ENCODE measurements at places on chromosomes 1 and 21.

DNA sequence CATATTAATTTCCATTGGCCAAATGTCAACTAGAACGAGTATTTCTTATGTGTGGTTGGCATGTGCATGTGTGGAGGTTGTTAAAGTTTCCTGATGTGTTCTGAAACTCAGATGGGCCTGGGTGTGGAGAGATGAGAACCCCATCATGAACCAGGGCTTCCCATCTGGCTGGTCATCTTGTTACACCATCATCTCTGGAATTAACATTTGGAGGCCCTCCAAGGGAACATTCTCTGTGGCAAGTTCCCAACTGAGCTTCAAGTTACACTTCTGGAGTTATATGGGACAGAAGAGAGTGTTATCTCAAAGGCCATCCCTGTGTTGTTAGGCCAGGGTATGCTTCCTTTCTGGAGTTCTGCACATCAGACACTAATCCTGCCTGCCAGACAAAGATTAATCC is 183.6 kb downstream of the TTLL7 start:
- no peak for DNase-seq

DNA sequence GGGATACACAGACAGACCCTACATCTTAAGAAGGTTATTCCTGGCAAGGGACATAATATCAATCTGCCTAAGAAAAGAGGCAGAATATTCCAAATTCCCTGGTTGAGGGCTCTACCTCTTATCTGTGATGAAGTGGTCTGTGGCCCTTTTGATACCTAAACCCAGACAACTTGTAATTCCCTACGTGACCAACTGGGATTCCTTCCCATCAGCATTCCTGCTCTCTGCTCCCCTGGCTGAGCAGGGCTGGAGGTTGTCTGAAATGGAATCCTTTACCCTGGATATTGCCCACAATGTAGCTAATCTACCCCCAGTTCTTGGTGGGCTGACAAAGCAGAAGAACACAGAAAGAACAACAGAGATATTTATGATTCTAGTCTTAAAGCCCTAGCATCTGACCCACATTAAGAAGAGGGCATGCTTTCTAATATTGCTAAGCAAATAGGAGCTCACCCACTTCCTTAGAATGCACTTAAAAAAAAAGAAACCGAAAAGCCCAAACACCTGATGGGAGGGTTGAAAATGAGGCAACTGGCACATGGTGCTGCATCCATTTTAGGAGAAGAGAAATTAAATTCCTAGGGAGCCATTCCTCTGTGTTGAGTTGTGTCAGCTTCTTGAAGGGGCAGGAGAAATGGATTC is 36.8 kb downstream of the GADD45A start:
- DNase-seq = no peak

- DNase-seq = no peak
Measured at GRCh38 chr1:57188168-57188567, 222.4 kb upstream of the C8B start.

DNA sequence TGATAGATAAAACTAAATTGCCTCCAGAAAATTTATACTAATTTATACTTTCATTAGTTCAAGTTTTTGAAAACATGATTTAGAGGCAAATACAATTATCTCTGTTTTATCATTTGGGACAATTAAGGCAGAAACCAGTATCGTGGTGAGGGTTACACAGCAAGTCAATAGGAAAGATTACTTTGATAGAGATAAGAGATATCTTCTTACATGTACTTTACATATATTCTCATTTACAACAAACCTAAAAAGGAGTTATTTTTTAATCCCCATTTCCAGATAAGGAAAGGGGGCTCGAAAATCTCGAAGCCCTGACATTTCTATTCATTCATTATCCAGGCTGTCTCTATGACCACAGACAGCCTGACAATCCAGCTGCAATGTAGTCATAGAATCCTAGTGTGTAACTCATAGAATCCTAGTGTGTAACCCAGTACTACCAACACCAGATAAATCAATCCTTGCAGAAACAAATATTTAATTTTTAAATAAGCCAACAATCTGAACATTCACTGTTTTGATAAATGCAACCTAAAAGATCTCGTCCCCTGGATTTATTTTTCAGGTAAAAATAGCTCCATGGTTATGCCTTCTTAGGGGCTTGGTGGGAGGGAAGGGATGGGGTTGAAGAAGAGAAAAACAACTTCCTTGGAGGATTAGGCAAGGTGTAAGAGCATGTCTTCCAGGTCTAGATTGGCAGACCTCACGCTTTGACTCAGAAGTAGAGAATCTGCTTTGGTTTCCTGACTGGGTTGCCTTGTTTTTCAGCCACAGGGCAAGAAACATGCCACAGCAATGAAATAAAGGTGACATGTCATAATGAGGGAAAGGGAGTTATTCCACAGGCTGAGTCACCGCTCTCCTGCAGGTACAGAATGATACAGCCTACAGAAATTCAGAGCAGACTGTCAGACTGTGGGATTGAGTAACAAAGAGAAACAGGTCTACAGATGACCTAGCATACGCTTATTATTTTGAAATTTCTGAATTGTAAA is 45.6 kb downstream of the IRF2BP2 start:
- no peak for DNase-seq

DNA sequence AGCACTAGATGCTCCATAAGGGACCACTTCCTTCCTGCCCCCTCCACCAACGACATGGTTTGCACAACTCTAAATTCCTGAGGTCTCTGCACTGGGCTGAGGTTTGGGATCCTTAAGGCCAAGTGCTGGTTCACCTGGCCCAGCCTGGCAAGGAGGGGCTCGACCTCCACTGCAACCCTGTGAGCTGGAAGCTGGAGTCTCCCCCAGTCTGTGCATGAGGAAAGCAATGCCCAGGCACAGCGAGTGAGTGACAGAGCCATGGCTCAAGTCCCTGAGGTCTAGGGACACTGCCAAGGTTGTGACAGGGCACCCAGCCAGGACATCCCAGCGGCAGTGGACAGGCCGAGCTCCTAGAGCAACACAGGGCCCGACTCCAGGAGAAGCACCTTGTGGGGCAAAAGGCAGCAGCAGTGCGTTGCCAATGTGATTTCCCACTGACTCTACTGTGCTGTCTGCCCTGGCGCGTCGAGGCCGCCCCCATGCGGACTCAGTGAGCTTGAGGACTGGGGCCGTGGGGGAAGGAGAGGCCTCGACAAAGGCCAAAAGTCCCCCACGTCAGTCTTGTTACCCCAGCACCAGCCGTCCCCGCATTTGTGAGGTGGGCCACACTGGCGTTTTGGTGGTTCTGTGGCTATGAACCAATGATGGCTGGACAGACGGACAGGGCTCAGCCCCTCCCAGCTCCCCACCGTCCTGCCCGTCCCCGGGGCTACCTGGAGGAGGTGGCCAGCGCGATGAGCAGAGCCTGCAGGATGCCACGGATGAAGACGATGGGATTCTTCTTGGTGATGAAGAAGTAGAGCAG is 30.0 kb downstream of the PODN start:
- no peak for DNase-seq

Data from esophagus squamous epithelium (tissue), 5 donors.